ENCODE measurements at places on chromosomes 1 and 21.

- peak; percentile 69 for DNase-seq
These were observed 5.4 kb upstream of the LAMC2 start for GRCh38 chr1:183180634-183181056.

DNA sequence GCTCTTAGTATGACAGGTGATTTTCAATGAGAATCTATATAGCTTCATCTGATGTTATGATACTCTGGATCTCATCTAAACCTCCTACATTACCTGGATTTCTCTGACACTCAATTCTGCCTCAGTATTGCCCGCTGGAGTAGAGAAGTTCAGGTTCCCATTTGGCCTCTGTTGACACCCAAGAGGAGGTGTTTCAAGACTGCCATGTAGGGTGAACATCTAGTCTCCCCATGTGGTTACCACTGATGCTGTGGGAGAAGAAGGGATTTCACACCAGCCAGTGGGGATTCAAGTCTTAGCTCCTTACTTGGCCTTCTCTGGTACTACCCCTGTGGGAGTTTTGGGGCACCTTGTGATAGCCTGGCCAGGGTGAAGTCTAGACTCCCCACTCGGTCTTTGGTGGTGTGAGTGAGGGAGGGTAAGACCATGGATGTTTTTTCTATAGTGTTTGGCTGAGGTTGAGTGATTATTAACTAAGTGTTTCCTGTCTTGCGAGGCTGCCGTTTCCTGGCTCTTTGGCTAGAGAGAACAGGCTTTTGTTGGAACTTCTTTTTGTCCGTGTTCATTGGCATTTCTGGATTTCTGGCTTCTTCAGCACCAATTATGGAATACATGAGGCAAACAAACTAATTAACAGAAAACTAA is 90.7 kb downstream of the RHOU start:
- no peak for DNase-seq

DNA sequence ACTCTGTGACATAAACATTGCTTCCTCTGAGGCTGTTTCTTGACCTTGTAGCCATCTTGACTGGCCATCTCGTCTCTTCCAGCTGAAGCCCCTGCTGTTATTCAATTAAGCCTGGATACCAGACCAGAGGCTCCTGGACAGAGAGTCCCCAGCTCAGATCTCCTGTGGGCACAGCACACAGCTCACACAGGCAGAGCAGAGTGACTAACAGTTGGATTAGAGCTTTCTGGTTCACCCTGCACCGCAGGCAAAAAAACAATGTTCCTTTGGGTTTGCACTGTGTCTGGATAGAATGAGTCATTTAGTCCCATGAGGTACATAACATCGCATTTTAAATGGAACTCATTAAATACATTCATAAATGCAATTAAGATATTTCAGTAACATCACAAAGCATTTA is 33.4 kb upstream of the USH2A start:
- peak; percentile 17 for DNase-seq

DNA sequence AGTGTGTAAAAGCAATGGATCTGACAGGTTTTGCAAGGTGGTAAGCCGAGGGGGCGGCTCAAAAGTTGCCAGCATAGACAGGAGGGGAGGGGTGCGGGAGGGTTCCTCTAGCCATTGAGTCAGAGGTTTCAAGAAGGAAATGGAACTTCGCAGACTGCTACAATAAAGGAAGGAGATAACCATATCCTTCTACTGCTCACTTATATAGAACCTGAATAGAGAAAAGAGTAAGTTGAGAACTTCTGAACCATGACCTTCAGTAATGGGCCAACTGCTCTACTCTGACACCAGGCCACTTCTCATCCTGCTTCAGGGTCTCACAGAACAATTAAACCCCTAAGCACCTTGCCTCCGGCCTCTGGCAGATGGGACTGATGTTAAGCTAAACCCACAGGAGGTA is 26.3 kb upstream of the BCAR3 start:
- DNase-seq = no peak

GRCh38 chr1:207967703-207968102 is 56.8 kb upstream of the CD34 start:
- DNase-seq = no peak

Data from AG08395 (cell line).